Chondrocyte (in vitro differentiated cells): ENCODE measurements at places on chromosomes 1 and 21. TPM values are rescaled to one million over a fixed set of nuclear protein-coding genes. Genes with fewer than 3 reads are reported as not detected.

DNA sequence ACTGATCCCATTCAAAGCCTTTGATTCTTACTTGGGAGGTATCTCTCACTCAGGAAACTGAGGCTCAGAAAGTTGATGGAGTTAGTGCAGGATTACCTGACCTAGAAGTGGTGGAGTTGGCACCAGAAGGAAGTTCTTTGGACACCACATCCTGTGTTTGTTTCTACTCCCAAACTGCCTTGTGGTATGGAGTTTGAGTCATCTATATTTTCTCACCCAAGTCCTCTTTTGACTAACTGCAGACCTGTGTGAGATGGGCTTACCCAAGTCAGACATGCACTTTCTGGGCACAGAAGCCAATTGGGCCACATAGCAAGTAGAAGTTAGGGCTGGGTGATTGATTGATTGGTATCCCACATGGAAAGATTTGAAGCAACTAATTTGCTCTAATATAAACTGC, 36.1 kb downstream of the FGGY start:
- no peak overlapping the region for H3K27ac ChIP-seq
- no peak overlapping the region for H3K4me3 ChIP-seq
- H3K36me3 ChIP-seq: no peaks in the 10 kb centered on the region
- H3K4me1 ChIP-seq: no peaks in the 10 kb centered on the region

LRRN2 gene
- 3.3 to 5.9 TPM (median 4.6 TPM) in 3 replicates for total RNA-seq

GRCh38 chr1:219416598-219417238, 196.2 kb downstream of the ZC3H11B start:
- peaks cover 6% of the 10 kb centered on the region for H3K4me1 ChIP-seq
- no peak overlapping the region for H3K4me3 ChIP-seq
- H3K36me3 ChIP-seq: no peaks in the 10 kb centered on the region
- DNase-seq: no peak
- H3K27ac ChIP-seq: no peak overlapping the region

DNA sequence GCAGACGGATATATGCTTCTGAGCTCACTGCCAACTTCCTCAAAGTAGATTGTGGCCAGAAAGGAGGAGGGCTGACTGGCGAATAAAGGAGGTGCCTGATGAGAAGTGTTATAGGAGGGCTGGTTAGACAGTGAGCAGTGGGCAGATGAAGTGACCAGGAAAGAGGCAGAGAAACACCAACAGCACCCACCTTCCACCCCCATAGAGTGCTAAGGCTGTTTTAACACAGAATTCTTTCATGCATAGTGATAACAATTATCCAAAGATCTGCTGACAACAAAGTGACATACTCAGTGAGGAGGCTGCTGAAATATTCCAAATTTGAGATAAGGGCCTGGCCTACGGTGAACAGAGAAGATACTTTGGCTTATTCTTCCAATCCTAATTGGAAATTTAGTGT, 21.2 kb upstream of the MTR start:
- no peak overlapping the region for H3K27ac ChIP-seq
- H3K27me3 ChIP-seq: peaks cover 14% of the 10 kb centered on the region
- no peak for DNase-seq
- no peak overlapping the region for H3K4me3 ChIP-seq
- no peaks in the 10 kb centered on the region for H3K4me1 ChIP-seq
- H3K36me3 ChIP-seq: peaks cover 1% of the 10 kb centered on the region

GRCh38 chr1:112563341-112563740, 54.6 kb downstream of the WNT2B start:
- H3K4me3 ChIP-seq: no peak overlapping the region
- H3K27me3 ChIP-seq: no peaks in the 10 kb centered on the region
- H3K4me1 ChIP-seq: no peaks in the 10 kb centered on the region
- no peak overlapping the region for H3K27ac ChIP-seq
- no peak for DNase-seq
- peaks cover 5% of the 10 kb centered on the region for H3K36me3 ChIP-seq
